K562 (cell line): ENCODE measurements at places on chromosomes 6 and 20. TPM values are rescaled to one million over a fixed set of nuclear protein-coding genes. Genes with fewer than 3 reads are reported as not detected.

The ANKRD66 gene
- not detected in 2 replicates for total RNA-seq

The EFCAB8 gene
- total RNA-seq: not detected in 2 replicates

The ECHDC1 gene
- total RNA-seq: 57.5 and 58.4 TPM in 2 replicates

The FRS3 gene
- total RNA-seq: 3.1 and 3.3 TPM in 2 replicates

The NR2E1 gene
- total RNA-seq: not detected in 2 replicates

The FIG4 gene
- total RNA-seq: 4.8 and 5.5 TPM in 2 replicates

The SRF gene
- total RNA-seq: 32.7 and 37.0 TPM in 2 replicates

The ZNF311 gene
- 6.5 and 7.5 TPM in 2 replicates for total RNA-seq

The TCF15 gene
- 3.8 and 5.0 TPM in 2 replicates for total RNA-seq

The AIG1 gene
- 85.2 and 89.8 TPM in 2 replicates for total RNA-seq

The SRSF6 gene
- total RNA-seq: 140 and 141 TPM in 2 replicates

The WFDC11 gene
- not detected in 2 replicates for total RNA-seq

The ZSCAN31 gene
- total RNA-seq: 5.7 and 7.4 TPM in 2 replicates

The SSR1 gene
- 144 and 147 TPM in 2 replicates for total RNA-seq

The SLC22A16 gene
- total RNA-seq: not detected in 2 replicates

The CYP39A1 gene
- total RNA-seq: not detected in 2 replicates

The THBS2 gene
- 0.11 and 0.27 TPM in 2 replicates for total RNA-seq

The RIPPLY2 gene
- total RNA-seq: not detected in 2 replicates

The NRN1 gene
- not detected in 2 replicates for total RNA-seq

The AKAP12 gene
- 0.72 and 1.0 TPM in 2 replicates for total RNA-seq

The RBM24 gene
- total RNA-seq: not detected in 2 replicates

The TRIM40 gene
- not detected in 2 replicates for total RNA-seq

The CST5 gene
- not detected in 2 replicates for total RNA-seq

The BPI gene
- not detected in 2 replicates for total RNA-seq

The AGPAT1 gene
- total RNA-seq: 107 and 109 TPM in 2 replicates

The C6orf15 gene
- total RNA-seq: not detected in 2 replicates

The PSORS1C1 gene
- total RNA-seq: not detected in 2 replicates

The SPATS1 gene
- not detected in 2 replicates for total RNA-seq

The JAG1 gene
- total RNA-seq: 0.36 and 0.40 TPM in 2 replicates

The HLA-G gene
- total RNA-seq: not detected in 2 replicates
